ENCODE measurements at places on chromosomes 1 and 21.

DNA sequence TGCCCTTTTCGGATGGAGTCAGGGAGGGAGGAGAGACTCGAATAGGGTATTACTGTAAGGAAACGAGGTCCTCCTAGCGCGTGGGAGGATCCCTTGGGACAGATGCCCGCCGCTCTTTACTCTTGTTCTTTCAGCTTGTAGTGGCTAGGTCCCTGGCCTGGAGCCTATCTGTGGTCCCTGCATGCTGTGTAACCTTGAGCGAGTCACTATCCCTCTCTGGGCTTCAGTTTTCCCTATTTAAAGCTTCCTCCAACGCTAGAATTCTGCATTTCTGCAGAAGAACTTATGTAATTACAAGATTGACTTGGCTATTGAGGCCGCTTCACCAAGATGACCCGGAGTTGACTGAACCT, 744 bp downstream of the MIER1 start:
- peak; percentile 68 for DNase-seq

DNA sequence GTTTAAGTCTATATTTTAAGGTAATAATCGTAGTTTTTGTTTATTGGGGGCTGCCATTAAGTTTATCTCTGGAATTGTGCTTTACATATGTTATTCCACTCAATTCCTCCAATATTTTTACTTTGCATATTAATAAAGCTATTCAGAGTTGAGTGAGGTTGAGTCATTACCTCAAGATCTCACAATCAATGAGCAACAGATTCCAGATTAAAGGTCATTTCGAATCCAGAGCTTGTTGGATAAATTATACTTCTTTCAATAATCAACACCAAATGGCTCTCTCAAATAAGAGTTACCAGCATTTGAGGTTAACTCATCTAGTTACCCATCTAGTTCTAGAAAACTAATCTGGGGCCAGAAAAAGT, 16.7 kb downstream of the RGS4 start:
- DNase-seq: no peak

GRCh38 chr1:51520700-51521248, 1.7 kb upstream of the EPS15 start:
- no peak for DNase-seq

- DNase-seq: no peak
These were observed 52.7 kb downstream of the PLPP3 start for GRCh38 chr1:56526571-56527174.

- DNase-seq: no peak
These were observed 13.0 kb upstream of the C8B start for GRCh38 chr1:56978819-56979218.

DNA sequence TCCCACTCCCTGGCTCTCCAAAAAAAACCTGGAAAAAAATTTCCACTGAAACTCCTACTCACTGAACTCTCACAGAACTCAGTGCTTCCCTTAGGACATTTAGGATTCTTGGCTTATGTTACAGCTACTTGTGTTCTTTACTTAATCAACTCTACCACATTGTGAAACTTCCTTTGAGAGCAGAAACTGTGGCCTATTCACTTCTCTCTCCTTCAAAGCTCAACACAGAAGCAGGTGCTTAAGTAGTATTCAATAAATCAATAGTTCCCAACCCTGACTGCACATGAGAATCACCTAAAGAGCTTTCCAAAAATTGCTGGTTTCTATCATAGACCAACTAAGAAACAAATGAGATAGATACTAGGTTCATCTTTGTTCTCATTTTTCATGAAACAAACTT, 67.9 kb upstream of the DMRTA2 start:
- DNase-seq: no peak

GRCh38 chr1:214050513-214051401, 63.0 kb downstream of the PROX1 start:
- DNase-seq: no peak

DNA sequence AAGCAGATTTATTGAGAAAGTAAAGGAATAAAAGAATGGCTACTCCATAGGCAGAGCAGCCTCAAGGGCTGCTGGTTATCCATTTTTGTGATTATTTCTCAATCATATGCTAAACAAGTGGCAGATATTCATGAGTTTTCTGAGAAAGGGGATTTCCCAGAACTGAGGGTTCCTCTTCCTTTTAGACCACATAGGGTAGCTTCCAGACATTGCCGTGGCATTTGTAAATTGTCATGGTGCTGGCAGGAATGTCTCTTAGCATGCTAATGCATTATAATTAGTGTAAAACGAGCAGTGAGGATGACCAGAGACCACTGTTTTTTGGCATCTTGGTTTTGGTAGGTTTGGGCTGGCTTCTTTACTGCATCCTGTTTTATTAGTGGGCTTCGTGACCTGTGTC, 16.8 kb upstream of the FMN2 start:
- DNase-seq: no peak

GRCh38 chr1:1554550-1554925, 14.1 kb upstream of the TMEM240 start:
- no peak for DNase-seq

DNA sequence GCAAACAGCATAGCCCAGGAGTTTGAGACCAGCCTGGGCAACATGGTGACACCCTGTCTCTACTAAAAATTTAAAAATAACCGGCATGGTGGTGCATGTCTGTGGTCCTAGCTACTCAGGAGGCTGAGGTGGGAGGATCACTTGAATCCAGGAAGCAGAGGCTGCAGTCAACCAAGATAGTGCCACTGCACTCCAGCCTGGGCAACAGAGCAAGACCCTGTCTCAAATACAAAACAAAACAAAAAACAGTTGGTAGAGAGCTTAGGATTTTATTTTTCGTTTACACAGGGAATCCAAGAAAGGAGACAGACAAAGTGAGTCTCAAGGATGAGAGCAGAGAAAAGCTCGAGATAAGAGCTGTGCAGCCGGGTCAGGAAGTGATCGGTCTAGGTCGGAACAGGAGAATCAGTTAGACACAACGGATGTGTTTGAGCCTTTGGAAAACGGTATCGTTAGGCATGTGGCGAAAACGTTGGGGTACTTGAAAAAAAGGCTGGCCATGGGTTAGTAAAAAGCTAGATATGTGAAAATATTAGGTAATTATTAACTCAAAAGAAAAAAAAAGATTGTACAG, 1.7 kb upstream of the MIB2 start:
- no peak for DNase-seq

- no peak for DNase-seq
These were observed 50.0 kb upstream of the BOLA1 start for GRCh38 chr1:149849111-149849946.

DNA sequence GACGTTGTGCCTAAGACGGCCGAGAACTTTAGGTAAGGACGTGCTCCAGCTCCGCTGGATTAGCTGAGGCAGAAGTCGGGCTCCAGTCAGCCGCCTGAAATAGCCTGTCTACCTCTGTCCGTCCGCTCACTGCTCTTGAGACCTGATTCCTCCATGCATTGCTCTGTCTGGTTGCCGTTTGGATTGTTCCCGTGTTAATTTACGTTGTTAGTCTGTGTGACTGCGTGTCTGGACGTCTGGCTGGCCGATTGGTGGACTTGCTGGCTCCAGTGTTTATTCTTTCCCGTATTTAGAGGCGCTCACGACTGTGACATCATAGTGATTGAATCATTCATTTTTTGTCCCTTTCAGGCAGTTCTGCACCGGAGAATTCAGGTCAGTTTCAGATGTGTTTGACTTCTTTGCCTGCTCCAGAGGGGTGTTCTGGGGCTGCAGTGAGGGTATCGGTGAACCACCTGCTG, 684 bp downstream of the PPIH start:
- DNase-seq: no peak

DNA sequence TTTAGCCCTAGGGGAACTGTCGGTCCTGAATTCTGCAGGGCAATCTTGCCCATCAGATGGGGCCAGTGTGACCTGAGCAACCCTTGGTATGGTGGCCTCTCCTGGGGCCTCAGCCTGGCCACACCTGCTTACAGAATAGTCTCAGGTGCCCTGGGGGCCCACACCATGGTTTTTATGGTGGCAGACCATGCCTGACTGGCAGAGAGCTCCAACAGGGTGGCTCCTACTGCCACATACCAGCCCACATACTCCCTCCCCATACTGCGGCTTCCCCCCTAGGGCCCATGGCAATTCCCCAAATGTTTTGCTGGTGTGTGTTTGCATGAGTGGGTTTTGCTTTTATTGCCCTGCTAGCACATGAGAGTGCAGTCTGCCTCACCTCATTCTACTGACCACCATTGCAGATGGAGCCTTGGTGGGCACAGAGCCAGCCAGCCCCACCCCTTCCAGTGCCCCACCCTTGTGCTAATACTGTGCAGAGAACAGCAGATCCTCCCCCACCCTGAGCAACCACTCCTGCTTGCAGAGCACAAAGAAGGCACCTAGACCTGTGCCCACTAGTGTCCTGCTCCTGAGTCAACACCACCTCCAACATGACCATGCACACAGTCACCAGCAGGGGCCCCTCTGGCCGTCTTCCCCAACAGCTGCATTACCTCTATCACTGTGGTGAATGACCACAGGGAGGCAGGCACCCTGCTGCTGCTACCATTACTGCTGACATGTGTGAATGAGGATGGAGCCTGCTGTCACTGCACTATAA, 86.8 kb downstream of the GDAP2 start:
- DNase-seq: no peak

DNA sequence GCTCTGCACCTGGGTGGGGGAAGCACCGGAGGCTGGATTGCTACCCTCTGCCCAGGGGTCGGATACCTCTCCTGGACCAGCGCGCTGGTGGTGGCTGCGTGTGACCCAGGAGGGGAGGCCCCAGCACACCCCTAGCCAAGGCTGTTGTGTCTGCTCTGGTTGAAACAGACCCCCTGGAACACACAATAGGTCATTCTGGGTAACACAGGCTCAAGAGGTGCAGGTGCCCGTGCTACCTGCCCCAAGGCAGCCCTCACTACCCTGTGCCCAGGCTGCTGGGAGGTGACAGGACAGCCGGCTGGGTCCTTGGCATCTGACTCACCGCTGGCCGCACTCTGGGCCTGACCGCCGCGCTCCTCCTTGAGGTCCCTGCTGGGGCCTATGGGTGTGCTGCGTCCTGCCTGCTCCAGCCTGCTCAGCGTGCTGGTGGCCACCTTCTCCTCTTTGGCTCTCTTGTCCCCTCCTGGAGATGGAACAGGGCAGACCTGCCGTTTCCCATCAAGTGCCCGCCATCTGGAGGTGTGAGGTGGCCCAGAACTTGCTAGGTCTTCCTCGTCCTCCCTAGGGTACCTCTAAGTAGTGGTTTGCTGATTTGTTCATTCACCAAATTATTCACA, 30.0 kb downstream of the ZBTB17 start:
- no peak for DNase-seq

DNA sequence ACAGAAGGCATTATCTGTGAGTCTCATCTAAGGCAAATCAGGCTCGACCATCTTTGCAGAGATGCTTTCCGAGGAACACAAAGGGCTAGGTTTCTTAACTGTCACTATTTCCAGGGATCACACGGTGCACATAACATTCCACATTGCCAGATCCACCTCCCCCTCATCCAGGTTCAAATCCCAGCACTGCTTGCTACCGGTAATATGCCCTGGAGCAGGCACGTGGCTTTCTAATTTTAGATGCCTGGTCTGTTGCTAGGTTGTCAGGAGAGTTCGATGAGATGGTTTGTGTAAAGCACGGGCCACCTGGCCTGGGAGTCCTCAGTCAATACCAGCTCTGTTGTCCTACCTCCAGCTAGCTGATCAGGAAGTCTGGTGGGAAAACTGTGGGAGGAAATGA, 598.6 kb downstream of the NPHP4 start:
- DNase-seq: no peak

DNA sequence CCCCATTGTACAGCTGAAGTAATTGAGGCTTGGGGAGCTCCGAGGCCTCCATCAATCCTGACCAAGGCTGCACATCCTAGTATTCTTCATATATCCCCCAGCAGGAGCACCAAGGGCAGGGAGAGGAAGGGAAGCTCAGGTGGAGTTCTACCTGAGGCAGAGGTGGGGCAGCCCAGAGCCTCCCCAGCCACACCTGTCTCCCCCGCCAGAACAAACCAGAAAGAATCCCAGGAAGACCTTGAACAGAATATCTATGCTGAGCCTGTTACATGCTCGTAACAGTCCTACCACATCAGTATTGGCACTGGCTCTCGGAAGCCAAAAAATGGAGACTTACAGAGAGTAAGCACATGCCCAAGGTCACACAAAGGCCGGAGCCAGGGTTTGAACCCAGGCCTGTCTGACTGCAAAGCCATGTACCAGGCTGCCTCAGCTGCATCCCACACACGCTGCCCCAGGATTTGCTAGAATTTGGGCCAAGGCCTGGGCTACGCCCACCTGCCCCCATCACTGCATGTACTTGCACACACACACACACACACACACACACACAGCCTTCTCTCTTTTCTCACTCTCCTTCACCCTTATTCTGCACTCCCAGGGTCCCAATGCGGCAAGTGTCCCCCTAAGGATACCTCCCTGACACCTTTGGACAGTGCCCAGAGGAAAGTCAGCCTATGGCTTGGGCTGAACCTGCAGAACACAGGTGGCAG, 4.5 kb downstream of the E2F2 start:
- no peak for DNase-seq

- no peak for DNase-seq
These were observed 91.5 kb downstream of the SELENOF start for GRCh38 chr1:86822459-86822858.

- no peak for DNase-seq
These were observed 724.5 kb downstream of the NCAM2 start for GRCh38 chr21:21722731-21723130.

DNA sequence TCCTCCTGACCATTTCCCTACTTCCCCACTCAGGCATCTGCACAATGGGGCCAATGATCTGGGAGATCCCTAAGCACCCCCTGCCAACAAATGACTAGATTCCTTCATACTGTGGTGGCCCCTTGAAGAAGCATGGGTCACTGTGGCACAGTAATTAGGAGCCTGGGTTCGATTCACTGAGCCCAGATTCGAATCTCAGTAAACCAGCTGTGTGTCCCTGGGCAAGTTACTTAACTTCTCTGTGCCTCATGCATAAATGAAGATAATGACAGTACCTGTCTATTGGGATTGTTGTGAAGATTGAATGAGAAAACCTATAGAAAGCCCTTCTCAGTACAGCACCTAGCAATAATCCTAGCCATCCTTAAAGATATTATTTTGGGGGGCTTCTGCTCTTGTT, 27.5 kb downstream of the SPAG17 start:
- DNase-seq: no peak

GRCh38 chr1:89546934-89547562, 22.4 kb downstream of the LRRC8B start:
- DNase-seq: no peak
